H9 (cell line): ENCODE measurements at places on chromosomes 7 and 10. TPM values are rescaled to one million over a fixed set of nuclear protein-coding genes. Genes with fewer than 3 reads are reported as not detected.
A peak's percentile ranks its signal among the peaks of the same experiment; 100 is the strongest.

Gene CALY
- 1.9 and 2.9 TPM in 2 replicates for total RNA-seq

Gene SRRM3
- total RNA-seq = 10.7 and 11.0 TPM in 2 replicates

Gene GALNT17
- 41.6 and 43.2 TPM in 2 replicates for total RNA-seq

Gene CRTAC1
- 0.46 and 0.48 TPM in 2 replicates for total RNA-seq

Gene CHPF2
- total RNA-seq = 25.7 and 28.1 TPM in 2 replicates

Gene CFTR
- total RNA-seq = 1.1 and 1.2 TPM in 2 replicates

Gene ALOX5
- total RNA-seq = 3.2 and 3.7 TPM in 2 replicates

Gene C7orf25
- 2.9 and 3.8 TPM in 2 replicates for total RNA-seq

Gene TRA2A
- 164 and 169 TPM in 2 replicates for total RNA-seq

Gene AKR1C2
- total RNA-seq = 0.74 and 0.83 TPM in 2 replicates

Gene PON1
- total RNA-seq = 0.15 and 0.90 TPM in 2 replicates

Gene BHLHA15
- 1.4 and 2.1 TPM in 2 replicates for total RNA-seq

Gene UFSP1
- total RNA-seq = 4.3 and 4.6 TPM in 2 replicates

Gene MBLAC1
- 1.6 and 1.9 TPM in 2 replicates for total RNA-seq

Gene REPIN1
- total RNA-seq = 105 and 106 TPM in 2 replicates

Gene ANAPC16
- 66.6 and 73.8 TPM in 2 replicates for total RNA-seq

Gene ZNF503
- 0.09 and 0.13 TPM in 2 replicates for total RNA-seq

DNA sequence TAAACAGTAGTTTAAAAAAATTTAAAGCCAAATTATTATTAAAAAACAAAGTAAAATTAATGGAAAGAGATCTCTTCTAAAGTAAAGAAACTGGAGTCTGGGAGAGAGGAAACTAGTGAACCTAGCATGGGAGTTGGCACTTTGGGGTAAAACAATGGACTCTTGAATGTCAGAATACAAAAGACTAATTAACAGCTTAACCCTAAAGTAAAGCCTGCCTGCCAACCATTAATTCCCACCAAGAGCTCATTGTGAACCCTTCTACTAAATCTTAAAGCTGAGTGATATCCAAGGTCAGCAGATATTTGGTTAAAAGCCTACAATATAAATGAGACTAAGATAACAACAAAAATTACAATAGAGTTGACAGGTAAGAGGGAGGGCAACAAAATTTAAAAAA, 36.5 kb downstream of the KMT2C start:
- DNase-seq = no peak

- DNase-seq = no peak
Measured at GRCh38 chr10:17647326-17647725, 3.4 kb downstream of the STAM start.

GRCh38 chr7:231030-231857, 38.9 kb downstream of the FAM20C start:
- DNase-seq = peak; percentile 47

- DNase-seq = no peak
Measured at GRCh38 chr10:3074985-3075600, 7.7 kb downstream of the PFKP start.

GRCh38 chr7:38660427-38661099, 29.4 kb upstream of the AMPH start:
- peak; percentile 68 for DNase-seq

DNA sequence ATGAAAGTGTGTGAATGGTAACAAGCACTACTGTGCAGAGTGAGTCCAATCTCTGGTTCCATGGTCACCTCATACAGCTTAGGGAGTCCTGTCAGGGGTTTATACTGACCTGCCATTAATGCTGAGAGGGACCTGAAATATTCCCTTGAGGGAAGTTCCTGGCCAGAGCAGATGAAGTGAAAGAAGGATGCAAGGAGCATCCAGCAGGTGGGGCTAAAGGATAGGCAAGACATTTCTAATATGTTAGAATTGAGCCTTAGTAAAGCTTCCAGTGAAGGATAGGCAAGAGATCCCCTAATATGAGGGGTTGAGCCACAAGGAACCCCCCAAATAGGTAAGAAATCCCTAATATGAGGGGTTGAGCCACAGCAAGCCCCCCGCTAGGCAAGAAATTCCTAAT, 25.5 kb upstream of the FAM221A start:
- DNase-seq = peak; percentile 65

GRCh38 chr10:53699684-53700083, 927.1 kb upstream of the MBL2 start:
- no peak for DNase-seq

DNA sequence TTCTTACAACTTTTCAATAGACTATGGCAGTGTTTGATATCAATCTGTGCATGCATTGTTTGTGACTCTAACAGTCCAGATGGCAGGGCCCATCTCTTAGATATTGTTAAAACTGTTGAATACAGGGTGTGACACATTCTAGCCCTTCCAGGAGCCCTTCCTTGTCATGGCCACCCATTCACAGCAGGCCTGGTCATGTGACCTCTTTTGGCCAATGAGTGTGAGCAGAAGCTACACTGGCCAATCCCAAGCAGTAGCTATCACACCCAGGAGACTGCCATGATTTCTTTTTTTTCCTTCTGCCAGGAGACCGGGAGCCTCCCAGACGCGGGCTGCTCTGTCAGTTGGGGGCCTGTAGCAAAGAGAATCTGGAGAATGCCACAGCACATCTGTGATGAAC, 655.4 kb upstream of the MKI67 start:
- DNase-seq = no peak

DNA sequence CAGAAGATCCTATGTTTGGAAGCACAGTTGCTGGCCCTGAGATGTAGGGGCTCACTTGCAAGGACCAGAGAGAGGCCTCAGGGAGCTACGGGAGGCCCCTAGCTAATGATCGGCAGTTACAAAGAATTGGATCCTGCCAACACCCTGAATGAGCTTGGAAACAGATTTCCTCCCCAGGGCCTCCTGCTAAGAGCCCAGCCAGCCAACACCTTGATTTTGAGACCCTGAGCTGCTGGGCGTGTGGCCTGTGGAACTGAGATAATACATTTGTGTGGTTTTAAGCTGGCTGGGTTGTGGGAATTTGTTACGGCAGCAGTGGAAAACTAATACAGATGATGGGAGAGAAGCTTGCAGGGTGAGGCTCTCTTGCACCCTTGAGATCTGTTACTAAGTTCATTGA, 3.9 kb downstream of the DOCK1 start:
- no peak for DNase-seq

DNA sequence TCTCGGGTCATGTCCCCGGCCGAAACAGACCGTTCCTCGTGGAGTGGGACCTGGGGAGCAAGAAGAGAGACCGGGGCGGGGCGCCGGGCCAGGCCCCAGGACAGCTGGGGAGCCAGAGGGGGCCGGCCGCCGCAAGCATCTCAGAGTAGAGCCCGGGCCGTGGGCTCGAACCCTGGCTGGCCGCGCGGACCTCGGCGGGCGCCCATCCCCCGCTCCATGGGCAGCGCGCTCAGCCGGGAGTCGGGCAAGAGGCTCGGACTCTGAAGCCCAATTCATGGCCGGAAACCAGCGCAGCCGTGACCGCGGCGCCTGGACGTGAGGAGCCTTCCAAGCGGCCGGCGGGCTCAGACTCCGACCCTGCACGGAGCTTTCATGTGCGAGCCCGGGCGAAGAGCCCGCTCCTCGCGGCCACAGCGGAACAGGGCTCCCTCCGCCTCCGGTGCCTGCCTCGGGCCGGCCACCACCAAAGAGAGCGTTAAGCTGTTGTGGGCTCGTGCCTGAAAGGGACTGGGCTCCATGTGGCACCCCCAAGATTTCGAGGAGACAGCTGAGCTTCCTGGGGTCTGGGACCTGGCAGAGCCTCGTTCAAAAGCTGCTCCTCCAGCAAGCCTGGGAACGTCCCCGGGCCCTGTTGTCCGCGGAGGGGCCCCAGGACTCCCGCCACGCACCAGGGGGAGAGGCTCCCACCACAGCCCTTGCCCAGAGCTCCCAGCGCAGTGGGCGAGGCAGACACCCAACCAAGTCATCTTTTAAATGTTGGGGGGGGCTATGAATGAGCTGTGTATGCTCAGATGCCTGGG, 757 bp upstream of the GRID1 start:
- DNase-seq = peak; percentile 49

DNA sequence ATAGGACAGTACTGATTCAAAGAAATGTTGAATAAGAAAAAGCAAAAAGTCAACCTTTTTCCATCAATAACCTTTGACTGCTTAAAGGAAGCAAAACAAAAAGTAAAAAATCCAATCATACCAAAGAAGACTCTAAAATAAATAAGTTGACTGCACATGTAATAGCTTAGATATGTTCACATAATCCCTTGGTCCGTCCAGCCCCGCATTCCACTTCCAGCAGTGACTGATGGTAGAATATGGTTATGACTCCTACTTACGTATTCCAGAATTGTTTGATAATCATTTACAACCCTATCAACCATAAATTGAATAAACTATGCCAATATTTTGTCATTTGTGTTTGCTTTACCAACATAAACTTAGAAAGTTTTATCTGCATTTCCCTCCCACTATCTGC, 77.9 kb downstream of the CTNNA3 start:
- DNase-seq = no peak

DNA sequence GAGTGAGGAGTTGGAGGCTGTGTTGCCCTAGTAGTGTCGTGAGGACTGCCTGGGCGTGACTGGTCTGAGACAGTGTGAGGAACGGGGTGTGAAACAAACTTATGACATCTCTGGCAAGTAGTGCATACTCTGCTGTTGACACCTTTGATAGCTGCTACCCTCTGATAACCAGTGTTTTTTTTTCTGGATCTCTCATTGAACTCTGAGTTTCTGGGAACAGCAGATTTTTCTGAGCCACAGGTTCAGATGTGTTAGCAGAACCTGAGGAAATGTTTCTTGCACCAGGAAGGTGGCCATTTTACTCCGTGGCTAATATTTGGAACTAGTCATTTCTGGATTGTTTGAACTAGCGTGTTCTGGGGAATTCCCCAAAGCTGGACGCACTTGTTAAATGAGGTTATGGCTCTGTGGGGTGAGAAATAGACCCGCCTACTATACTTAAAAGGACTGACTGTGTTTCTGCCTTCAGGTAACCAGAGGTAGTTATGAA, 52.9 kb downstream of the AUTS2 start:
- no peak for DNase-seq

DNA sequence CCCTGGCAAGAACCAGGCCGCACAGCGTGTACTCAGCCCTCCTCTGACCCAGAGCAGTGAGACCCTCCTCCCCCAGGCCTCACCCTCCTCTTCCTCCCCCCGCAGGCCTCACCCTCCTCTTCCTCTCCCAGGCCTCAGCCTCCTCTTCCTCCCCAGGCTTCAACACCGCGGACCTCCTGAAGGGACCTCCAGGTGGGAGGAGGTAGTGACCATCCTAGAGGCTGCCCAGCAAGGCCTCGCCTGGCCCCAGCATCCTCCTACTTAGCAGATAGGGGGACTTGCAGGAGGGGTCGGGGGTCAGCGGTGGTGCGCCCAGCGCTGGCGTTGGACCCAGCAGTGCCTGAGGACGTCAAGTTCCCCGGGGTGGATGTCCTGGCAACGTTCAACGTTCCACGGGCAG, 270.8 kb downstream of the ELFN1 start:
- no peak for DNase-seq

GRCh38 chr7:150360363-150361058, 8.1 kb upstream of the REPIN1 start:
- no peak for DNase-seq

- DNase-seq = no peak
Measured at GRCh38 chr7:36923943-36924436, 199.7 kb upstream of the AOAH start.

- no peak for DNase-seq
Measured at GRCh38 chr7:131511774-131512535, 44.5 kb downstream of the PODXL start.

- DNase-seq = no peak
Measured at GRCh38 chr7:137032436-137032835, 164.0 kb downstream of the CHRM2 start.

GRCh38 chr10:104328896-104329710, 9.2 kb downstream of the ITPRIP start:
- DNase-seq = peak; percentile 60

GRCh38 chr10:7260912-7261311, 149.9 kb downstream of the SFMBT2 start:
- no peak for DNase-seq

- DNase-seq = no peak
Measured at GRCh38 chr7:96144260-96144526, 177.7 kb downstream of the SLC25A13 start.

DNA sequence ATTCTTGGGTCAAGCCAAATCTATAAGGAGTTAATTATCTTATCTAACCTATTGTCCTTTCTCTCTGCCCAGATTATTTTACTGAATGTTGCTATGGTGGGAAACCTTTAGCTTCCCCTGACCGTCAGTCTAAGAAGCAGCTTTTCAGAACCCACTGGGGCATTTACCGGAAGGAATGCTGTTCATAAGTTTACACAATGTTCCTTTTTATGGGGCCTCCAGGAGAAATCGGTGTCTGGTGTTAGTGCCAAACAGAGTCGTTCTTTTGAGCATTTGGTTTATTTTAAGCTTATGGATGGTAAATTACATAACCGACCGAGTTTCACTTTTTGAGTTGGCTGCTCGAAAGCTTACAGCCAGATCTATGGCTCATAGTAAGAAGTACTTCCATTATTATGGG, 111.9 kb downstream of the CACNB2 start:
- DNase-seq = no peak

DNA sequence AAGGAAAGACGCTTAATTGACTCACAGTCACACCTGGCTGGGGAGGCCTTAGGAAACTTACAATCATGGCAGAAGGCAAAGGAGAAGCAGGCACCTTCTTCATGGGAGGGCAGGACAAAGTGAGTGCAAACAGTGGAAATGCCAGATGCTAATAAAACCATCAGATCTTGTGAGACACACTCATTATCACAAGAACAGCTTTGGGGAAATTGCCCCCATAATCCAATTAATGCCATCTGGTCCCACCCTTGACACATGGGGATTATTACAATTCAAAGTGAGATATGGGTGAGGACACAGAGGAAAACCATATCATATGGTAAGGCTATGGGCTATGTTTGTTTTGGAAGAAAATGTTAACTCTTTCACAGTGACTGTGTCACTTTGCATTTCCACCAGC, 1272.5 kb upstream of the CELF2 start:
- DNase-seq = no peak

GRCh38 chr7:48182718-48183369, 11.6 kb downstream of the ABCA13 start:
- DNase-seq = no peak

- DNase-seq = no peak
Measured at GRCh38 chr10:118481871-118482270, 113.6 kb downstream of the PRLHR start.

GRCh38 chr10:61175316-61175715, 231.3 kb upstream of the RHOBTB1 start:
- no peak for DNase-seq

DNA sequence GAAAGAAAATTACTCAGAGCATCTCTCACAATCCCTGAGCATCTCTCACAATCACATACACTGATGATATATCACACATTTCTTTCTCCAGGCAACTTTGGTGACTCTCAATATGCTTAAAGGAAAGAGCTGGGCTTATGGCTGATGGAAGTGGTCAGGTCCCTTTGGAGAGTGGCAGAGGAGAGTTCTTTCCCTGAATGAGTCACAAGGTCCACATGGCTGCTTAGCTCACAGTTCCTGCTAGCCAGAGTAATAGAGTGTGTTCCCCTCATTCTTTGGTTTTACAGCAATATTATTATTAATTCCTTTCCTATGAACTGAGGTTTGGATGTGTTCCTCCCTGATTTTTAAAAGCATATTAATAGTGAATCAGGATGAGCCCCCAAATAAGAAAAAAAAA, 287.4 kb downstream of the C7orf25 start:
- DNase-seq = no peak
